Esophagus squamous epithelium (tissue), 5 donors: ENCODE measurements at places on chromosomes 1 and 21.

DNA sequence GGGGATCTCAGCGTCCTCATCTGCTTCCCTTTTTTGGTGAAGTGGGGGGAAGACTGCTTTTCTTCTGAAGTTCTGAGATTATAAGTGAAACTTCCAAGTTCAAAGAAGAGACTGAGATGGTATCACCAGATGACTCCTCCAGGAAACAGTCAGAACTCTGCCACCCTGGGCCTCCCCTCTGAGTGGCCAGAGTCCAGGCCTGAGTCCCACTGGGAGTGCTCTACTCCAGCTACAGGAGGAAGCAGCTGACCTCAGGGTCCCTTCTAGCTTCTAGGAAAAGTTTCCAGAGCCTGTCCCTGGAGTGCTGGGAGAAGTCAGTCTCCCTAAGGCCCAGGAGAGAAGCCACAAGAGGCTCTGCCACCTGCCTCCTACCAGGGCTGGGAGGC lies 104.7 kb downstream of the CASZ1 start:
- DNase-seq, result no peak

DNA sequence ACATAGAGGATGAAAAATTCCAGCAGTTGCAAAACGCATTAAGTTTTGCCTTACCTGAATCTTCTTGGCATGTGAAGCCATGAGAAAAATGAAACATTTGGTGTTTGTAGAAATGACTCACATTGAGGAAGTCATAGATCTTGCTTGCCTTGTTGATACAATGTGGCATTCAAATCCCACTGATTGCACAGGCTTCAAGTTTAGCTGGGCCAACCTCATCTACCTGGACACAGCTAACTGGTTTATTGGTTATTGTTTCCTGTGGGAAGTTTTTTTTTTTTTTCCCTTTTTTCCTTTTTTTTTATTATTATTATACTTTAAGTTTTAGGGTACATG lies 168.9 kb upstream of the C21orf91 start:
- no peak for DNase-seq

- DNase-seq, result no peak
Measured at GRCh38 chr1:199742547-199742946, 285.0 kb upstream of the NR5A2 start.

DNA sequence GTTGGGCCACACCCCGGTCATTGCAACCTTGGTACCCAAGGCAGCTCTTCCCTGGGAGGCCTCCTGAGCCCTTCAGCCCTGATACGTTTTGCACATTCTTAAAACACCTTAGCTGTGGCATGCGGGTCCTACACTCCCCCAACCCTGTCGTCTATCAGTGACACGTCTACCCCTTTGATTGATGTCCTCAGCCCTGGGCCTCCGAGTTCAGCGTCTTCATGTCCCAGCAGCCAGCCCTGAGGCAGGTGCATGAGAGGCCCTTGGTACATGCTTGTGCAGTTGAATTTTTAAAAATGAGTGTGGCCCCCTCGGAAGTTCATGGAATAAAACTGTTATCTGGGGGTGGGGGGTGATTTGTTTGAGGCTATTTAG lies 38.9 kb upstream of the ADARB1 start:
- no peak for DNase-seq
